COLO829 (cell line): ENCODE measurements at places on chromosomes 13 and 19.

DNA sequence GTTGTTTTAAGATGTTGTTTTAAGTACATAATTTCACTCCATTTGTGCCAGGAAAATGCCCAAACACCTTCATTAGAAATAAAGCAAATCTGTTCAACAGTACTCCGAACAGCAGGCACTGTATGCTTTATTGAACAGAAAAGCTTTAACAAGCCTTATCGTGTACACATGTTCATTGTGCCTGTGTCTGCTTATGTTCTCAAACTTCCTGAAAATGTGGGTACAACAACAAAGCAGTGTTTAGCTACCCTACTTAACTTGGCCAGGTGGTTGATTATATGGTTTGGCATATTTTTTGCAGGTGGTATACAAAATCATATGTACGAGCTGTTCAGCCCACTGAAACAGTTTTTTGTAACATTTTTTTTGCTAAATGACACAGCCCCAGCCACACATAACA is 718.0 kb downstream of the DACH1 start:
- DNase-seq, result no peak

GRCh38 chr19:51750400-51751094 is 1.1 kb downstream of the FPR1 start:
- DNase-seq, result no peak

DNA sequence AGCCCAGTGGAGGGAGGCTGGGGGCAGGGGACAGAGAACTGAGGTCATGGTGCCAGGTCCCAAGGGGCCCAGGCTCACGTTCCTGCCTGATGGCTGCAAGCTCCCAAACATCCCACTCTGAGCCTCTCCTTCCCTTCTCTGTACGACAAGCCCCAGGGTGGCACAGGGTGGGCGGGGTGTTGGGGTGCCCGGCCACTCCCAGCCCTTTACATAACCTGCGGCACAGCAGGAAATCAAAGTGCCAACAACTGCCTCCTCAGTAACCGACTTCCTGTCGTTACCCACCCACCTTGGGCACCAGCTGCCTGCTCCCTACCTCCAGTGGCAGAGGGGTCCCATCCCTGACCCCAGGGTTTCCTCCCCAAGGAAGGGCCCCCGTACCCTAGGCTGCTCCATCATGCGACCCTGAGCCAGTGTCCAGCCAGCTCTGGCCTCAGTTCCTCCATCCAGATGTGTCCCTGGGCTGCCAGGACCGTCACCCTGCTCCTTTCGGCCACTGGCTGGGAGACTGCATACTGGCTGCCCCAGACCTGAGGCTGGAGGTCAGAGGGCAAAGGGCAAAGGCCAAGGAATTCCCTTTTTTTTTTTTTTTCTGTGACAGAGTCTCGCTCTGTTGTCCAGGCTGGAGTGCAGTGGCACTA is 27.7 kb upstream of the NFIC start:
- no peak for DNase-seq

DNA sequence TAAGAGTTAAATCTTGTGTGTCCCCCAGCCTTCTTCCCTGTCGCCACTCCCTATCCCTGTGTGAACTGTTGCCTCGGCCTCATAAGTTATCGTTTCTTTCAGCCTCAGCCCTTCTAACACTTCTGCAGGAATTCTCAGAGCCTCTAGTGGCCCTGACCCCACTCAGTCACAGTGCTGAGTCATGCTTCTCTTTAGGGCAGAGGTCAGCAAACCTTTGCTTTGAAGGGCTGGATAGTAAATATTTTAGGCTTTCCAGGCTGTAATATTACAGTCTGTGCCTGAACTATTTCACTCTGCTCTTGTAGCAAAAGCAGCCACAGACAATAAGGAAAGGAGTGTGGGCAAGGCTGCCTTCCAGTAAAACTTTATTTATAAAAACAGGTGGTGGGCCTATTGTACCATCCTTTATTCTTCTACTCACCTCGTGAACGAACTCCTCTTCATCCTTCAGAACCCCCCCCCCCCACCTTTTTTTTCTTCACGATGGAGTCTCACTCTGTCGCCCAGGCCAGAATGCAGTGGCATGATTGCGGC is 22.1 kb downstream of the MYO9B start:
- DNase-seq, result no peak

GRCh38 chr19:3798137-3798536 is 12.0 kb upstream of the MATK start:
- no peak for DNase-seq

DNA sequence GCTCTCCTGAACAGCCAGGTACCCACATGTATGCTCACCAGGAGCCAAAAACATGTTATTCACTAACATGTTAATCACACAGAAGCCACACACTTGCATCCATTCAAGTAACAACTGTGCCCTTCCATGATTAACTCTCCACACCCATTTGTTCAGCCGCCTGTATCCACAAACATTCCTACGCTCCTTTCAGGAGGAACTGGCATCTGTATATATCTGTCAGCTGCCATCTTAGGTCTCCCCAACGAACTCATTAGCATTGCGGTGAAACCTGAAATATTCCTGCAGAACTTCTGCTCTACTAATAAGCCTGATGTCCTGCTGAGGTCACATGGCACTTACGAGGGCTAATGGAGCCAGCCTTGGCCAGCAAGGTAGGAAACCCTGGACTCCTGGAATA is 33.0 kb downstream of the OLFM2 start:
- DNase-seq, result no peak

GRCh38 chr13:95546919-95547318 is 5.6 kb upstream of the CLDN10 start:
- no peak for DNase-seq

- no peak for DNase-seq
Observed at GRCh38 chr13:51360489-51360888, 21.0 kb downstream of the SERPINE3 start.

GRCh38 chr13:71378961-71379905 is 487.8 kb downstream of the DACH1 start:
- DNase-seq, result no peak

DNA sequence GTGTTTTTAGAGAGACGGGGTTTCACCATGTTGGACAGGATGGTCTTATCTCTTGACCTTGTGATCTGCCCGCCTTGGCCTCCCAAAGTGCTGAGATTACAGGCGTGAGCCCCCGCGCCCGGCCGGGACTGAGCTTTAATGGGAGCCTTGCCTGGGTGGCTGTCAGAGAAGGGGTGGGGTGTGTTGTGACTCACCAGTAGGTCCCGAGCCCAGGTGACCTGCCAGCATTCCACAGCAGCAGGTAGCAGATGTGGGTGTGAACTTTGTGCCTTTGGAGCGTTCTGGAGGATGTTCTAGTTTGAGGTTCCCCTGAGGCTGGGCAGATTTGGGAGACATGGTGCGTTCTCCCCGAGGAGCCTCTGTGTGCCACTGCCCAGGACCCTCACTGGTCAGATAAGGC is 7.1 kb upstream of the EPN1 start:
- no peak for DNase-seq

DNA sequence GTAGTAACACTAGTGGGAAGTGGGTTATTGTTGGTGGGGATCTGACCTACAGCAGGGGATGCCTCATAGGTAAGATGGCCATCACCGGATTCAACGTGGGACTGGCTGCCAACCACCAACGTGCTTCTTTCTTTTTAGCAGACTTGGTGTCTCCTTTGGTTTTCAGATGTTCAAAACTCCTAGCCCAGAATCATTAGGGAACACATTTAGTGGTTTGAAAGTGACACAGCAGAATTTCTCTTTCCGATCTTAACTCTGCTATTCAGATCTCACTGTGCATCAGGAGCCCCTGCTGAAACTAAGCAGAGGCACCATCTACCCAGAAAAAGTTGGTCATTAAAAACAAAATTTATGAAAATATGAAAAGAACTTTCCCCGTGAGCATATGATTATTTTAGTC is 36.7 kb upstream of the PCDH8 start:
- no peak for DNase-seq

GRCh38 chr13:30702006-30702405 is 33.3 kb upstream of the ALOX5AP start:
- DNase-seq, result no peak

DNA sequence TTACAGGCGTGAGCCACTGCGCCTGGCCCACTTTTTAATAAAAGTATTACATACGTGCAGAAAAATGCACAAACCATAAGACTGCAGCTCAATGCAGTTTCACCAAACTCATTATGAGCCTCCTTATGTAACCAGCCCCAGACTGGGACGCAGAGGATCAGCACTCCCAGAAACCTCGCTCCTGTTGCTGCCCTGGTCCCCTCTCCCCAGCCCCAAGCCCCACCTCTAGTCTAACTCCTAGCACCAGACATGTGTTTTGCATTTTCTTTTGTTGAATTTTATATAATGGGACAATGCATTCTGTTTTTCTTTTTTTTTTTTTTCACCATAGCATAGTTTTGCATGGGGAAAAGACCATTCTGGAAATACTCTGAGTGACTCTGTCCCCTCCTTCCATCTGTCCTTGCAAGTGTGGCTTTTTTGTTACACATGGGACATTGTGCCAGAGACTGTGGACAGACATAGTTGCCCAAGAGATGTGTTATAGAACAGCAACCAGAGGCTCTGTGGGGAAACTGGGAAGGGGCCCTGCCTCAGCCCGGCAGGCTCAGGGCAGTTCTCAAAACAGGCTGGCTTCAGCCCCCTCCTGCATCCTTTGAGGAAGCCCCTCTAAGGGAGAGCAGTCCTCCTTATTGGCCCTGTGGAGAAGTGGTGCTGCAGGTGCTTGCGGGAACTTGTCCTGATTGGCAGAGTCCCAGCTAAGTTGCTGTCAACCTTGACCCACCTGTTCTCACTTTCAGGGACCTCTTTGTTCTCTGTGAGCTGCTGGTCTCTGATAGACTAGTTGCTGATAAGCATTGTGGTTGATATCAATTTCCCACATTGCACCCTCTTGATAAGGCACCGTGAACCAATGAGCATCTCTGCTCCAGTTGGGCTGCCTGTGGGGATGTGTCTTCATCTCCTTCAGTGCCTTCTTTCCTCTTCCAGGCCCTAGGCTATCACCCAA is 13.8 kb upstream of the OLFM4 start:
- DNase-seq, result no peak

DNA sequence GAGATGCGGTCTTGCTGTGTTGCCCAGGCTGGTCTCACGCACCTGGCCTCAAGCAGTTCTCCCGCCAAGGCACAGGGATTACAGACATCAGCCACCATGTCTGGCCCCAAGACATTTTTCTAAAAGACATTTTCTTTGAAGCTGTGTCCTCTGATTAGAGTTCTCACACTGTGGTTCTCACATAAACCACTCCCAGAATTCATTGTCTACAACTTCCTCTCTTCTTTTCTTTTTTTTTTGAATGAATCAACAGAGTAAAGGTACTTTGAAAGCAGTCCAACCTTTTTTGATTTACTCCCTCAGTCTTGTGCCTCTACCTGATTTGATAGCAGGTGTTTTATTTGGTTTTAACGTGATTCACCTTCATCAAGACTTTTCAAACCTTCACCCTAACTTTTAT is 14.3 kb upstream of the SHD start:
- no peak for DNase-seq

DNA sequence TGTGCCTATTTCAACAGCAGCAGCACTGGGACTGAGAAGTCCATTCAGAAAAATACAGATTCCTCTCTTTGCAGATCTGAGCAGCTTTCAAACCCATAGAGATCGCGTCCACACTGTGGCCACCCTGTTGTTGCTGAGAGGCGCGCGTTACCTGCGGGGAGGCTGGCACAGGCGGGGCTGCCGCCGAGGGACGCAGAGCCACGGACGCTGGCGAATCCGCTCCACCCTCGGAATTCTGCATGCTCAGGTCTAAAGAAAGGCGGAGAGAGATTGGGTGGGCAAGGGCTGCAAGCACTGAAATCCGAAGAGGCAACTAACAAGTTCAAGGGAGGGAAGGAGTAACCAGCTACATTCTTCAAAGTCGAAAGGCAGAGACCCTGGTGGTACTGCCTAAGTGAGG is 63.0 kb downstream of the RFX2 start:
- no peak for DNase-seq

DNA sequence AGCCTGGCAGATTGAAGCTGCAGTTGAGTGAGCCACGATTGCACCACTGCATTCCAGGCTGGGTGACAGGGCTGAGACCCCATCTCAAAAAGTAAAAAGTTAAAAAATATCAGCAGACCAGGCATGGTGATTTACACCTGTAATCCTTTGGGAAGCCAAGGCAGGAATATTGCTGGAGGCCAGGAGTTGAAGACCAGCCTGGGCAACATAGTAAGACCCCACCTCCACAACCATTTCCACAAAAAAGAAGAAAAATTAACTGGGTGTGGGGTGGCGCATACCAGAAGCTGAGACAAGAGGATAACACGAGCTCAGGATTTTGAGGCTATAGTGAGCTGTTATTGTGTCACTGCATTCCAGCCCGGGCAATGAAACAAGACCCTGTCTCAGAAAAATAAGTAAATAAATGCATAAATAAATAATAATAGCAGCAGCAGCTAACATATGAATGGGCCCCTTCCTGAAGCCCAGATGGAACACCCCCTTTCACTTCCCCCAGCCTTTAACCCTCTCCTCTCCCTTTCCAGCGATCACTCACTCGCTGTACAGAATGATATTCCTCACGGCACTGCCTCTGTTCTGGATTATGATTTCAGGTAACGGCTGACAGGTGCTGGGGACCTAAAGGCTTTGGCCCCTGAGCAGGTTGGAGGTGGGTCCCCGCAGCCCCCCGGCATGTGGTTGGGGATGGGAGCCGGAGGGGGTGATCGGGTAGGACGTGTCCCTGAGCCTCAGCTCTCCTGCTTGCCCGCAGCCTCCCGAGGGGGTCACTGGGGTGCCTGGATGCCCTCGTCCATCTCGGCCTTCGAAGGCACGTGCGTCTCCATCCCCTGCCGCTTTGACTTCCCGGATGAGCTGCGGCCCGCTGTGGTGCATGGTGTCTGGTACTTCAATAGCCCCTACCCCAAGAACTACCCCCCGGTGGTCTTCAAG is 3.2 kb downstream of the MAG start:
- no peak for DNase-seq

GRCh38 chr13:40895227-40896184 is 106.1 kb downstream of the SLC25A15 start:
- DNase-seq, result peak; percentile 59

DNA sequence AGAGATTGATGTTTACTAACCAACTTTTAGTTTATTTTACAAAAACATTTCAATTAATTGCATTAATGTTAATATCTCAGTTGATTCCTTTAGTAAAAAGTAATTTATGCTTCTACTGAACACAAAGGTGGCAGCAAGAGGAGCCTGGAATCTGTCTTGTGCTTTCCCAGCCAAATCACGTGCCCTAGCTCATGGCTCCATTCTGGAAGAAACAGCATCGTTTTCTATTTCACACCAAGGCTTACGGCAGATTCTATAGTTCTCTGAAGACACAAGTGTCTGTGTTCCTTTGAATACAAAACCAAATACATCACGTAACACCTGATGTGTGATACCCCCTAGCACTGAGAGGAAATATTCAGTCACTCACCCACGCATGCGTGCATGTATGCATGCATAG is 346.1 kb upstream of the MIR17HG start:
- DNase-seq, result no peak

DNA sequence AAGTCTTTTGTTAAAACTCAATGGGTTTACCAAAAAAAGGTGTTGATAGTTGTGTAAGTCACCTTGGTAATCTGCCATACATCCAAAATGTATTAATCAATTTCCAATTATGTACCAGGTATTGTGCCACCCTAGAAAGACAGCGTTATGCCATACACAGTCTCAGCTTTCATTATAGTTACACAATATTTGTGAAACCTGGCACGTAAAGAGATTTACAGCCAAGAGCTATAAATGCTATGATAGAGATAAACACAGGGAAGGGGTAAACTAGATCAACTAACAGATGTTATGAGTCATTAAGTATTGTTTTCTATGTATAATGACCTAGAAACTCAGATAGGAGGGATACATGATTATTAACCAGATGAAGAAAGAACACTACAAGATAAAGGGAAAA is 725.6 kb upstream of the SLITRK5 start:
- DNase-seq, result no peak
